ENCODE measurements at places on chromosomes 12 and 14.

DNA sequence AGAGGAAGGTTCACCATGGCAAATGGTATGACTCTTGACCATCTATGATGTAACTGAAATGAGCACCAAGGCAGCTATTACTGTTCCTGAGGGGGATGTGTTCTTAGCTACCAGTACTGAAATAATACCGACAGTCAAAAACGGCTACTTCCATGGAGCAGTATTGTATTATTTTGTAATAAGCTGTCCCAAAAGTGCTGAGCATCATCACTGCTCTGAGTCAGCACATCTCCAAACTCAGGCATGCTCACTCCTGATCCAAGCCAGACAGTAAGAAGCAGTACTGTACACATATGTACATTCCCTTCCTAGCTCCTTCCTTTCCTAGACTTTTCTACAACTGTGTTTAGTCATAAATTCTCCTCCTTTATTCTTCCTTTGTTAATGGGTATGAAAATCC is 8.6 kb downstream of the VTI1B start:
- no peak for DNase-seq

DNA sequence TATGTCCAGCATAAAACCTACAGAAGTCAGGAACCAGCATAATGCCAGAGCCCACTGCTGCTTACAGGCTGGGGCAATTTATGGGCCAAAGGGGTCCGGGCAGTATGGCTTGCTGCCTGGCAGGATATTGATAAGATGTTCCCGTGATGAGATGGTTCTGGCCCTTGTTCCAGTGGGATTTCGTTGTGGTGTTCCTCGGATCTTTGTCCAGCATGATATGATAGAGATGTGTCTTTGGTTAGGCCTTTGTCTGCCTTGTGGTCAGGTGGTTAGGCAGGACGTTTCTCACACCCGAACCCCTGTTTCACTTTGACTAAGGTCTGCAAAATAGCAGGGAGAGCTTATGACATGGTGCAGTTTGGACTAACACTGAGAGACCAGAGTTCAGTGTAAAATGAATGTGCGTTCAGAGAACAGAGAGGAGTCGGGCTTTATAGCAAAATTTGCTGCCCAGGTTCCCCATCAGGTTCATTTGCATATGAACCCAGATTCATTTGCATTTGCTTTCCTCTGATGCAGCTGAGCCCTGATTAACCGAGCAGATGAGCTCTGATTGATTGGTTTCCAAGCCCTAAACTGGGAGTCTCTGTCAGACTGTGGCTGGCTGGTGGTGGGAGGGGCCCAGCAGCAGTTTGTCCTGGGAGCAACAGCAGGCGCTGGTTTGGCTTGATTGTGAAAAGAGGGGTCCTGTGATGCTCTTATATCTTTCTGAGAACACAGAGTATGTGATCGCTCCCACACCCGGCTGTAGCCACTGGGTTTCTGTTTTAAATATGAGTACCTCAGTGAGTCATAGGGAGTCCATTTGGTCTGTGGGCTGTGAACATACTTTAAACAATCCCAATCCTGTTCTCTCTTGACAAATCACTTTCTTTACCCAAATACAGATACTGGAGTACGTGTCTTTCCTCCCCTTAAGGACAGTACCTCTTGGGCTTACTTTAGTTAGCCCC is 156.3 kb upstream of the PZP start:
- no peak for DNase-seq

GRCh38 chr12:44015333-44015941 is 179.6 kb downstream of the TMEM117 start:
- no peak for DNase-seq

GRCh38 chr12:2171672-2172426 is 119.1 kb downstream of the CACNA1C start:
- no peak for DNase-seq

- no peak for DNase-seq
Measured at GRCh38 chr12:92745856-92746550, 43.2 kb downstream of the PLEKHG7 start.

- peak; percentile 52 for DNase-seq
Measured at GRCh38 chr12:94140556-94140955, 7.8 kb upstream of the PLXNC1 start.

- no peak for DNase-seq
Measured at GRCh38 chr14:103100281-103101121, 6.0 kb downstream of the EXOC3L4 start.

- no peak for DNase-seq
Measured at GRCh38 chr12:113170926-113171325, 14.4 kb downstream of the DDX54 start.

- DNase-seq = no peak
Measured at GRCh38 chr12:18461758-18462157, 200.4 kb downstream of the PIK3C2G start.

- no peak for DNase-seq
Measured at GRCh38 chr14:77177702-77178101, 3.9 kb upstream of the TMEM63C start.
